Activated CD8-positive, alpha-beta memory T cell treated with anti-CD3 and anti-CD28 coated beads for 24 hours (primary cell): ENCODE measurements at places on chromosomes 13 and 19.

GRCh38 chr19:277581-278165, 13.5 kb downstream of the PLPP2 start:
- DNase-seq: no peak

GRCh38 chr13:91304741-91305140, 42.7 kb upstream of the MIR17HG start:
- no peak for DNase-seq

DNA sequence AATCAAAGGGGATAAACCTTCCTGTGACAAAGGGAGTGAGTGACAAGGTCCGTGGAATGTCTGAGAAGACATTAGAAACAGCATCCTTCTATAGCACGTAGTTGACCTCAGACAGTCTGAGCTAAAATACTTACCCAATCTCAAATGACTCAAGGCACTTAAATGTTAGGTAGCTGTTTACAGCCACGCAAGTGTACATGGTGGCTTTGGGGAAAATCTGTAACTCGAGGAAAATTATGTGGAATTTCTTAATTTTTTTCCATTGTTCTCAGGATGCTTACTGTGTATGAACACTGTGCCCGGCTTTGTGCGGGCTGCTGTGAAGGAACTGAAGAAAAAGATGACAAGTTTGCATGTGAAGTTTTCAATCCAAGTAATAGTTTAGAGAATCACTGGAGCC, 5.2 kb downstream of the LGALS13 start:
- no peak for DNase-seq

DNA sequence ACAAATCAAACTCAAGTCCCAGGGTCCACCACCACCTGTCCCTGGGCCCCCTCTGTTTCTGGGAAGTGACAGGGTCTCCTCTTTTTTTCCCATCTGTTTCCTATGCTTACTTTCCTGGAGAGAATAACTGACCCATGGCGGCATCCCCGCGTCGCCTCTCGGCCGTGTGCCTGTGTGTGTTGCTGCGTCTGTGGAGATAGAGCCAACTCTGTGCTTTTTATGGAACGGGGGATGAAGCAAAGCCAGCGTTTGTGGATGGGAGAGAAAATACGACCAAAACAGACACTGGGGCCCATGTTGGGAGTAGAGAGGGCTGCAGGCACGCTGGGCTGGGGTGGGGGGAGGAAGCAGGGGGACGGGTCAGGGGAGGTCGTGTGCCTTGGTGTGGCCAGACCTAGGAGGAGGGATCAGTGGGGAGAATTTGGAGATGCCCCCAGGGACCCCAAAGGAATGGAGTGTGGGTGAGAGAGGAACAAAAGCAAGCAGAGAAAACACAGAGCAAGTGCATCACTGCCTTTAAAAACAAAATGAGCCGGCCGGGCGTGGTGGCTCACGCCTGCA, 16.6 kb downstream of the PLK5 start:
- DNase-seq: no peak

GRCh38 chr13:25085125-25085742, 10.7 kb upstream of the PABPC3 start:
- DNase-seq: no peak

GRCh38 chr13:84136582-84136981, 254.3 kb upstream of the SLITRK1 start:
- no peak for DNase-seq

DNA sequence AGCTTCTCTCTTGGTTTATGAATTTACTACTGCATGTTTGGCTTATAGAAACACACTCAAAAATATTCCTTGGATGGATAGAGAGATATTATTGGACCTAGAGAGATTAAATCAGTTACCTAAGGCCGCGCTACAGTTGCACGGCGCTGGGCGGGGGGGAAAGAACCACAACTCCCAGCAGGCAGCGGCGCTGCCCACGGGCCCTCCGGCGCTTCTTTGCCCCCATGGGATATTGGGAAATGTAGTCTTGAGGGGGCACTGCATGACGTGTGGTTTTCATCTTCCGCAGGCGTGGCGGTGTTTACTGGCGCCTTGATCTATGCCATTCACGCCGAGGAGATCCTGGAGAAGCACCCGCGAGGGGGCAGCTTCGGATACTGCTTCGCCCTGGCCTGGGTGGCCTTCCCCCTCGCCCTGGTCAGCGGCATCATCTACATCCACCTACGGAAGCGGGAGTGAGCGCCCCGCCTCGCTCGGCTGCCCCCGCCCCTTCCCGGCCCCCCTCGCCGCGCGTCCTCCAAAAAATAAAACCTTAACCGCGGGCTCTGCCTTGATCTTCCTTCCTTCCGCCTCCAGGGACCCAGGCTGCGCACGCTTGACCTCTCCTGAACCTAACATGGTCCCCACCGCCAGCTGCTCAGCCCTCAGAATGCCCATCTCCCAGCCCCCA, 4.8 kb downstream of the EMP3 start:
- peak; percentile 88 for DNase-seq

GRCh38 chr13:51971520-51972426, 39.5 kb downstream of the ATP7B start:
- DNase-seq: no peak

GRCh38 chr13:35855531-35856019, 275.6 kb downstream of the DCLK1 start:
- no peak for DNase-seq

DNA sequence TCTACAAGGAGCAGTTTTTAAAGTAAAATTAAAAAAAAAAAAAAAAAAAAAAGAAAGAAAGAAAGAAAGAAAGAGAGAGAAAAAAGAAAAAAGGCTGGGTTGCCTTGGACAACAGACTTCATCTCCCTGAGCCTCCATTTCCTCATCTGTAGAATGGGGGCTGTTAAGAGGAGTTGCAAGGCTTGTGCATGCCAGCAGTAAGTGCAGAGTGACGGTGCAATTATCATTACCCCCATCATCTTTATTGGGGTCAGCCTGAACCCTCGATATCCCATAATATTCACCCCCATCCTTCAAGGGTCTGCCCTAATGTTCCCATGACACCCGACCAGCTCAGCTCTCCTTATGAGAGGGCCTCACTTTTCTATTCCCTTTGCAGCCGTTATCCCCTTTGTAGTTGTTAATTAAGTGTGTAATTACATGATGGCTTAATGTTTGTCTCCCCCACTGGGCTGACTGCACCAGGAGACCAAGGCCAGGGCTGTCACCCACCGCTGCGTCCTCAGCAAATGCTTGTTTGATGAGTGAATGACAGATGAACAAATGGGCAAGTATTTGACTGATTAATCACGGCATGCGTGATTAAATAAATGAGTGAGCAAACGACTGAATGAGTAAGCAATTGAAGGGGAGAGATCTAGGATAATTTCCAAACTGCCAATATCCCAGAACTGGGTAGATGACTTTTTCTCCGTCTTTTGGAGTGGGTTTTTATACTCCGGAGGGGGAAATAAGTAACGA, 10.1 kb downstream of the FOSB start:
- peak; percentile 72 for DNase-seq

- DNase-seq: no peak
Observed at GRCh38 chr13:106177146-106177545, 358.3 kb downstream of the EFNB2 start.

- DNase-seq: no peak
Observed at GRCh38 chr19:48487948-48488347, 18.8 kb downstream of the CYTH2 start.

- DNase-seq: no peak
Observed at GRCh38 chr13:30685320-30685859, 50.0 kb upstream of the ALOX5AP start.

- DNase-seq: no peak
Observed at GRCh38 chr19:6761053-6761676, 6.1 kb downstream of the SH2D3A start.

- DNase-seq: peak; percentile 73
Observed at GRCh38 chr19:54158812-54159351, 639 bp downstream of the LENG1 start.

DNA sequence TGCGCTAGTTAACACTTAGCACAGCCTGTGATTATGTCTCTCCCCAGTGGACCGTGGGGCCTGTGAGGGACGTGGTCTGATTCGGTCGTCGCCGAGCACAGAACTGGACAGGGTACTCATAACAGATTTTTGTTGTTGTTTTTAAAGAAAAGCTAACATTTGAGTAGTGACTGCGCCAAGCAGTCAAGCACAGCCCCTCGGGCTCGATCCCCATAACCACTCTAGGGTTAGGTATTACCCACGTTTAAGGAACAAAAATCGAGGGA, 805 bp upstream of the PTOV1 start:
- no peak for DNase-seq

GRCh38 chr13:23488442-23488841, 54.9 kb upstream of the SACS start:
- DNase-seq: no peak

DNA sequence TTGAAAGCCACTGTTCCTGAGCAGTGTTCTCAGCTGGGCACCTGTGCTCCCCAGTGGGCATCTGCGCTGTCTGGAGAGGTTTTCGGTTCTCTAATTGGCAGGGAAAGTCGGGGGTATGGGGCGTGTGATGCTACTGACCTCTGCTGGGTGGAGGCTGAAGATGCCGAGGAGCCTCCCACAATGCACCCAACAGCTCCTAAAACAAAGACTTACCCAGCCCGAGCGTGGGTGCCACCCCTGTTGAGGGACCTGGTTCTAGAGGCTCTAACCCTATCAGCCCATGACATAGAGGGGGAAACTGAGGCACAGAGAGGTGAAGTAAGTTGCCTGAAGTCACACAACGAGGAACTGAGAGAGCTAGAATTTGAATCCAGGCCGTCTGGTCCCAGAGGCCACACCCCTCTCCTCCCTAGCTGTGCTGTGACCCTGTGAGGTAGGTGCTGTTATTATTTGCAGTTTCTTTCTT, 2.3 kb downstream of the SPACA4 start:
- peak; percentile 71 for DNase-seq

DNA sequence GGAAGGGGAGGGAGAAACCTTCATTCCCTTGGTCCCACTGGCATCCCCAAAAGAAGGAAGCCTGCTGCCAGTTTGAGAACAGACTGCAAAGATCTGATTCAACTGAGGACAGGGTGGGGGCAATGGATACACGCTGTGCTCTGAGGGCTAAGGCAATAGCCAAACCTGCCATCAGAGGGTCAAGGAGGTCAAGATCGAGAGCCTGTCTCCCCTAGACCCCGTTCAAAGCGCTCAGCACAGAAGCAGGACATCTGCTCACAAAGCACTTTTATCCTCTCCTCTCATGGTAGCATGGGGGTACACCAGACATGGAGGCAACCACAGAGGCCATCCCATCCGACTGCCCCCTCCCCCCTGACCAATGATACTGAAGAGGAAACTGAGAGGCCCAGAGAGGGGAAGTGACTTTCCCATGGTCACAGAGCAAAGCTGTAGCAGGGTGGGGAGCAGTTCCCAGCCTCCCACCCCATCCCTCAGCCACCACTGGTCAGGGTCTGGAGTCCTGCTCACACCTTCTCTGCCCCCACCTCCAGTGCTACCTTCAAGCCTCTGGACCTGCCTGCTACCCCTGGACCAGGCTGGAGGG, 11.1 kb downstream of the POU2F2 start:
- peak; percentile 64 for DNase-seq

DNA sequence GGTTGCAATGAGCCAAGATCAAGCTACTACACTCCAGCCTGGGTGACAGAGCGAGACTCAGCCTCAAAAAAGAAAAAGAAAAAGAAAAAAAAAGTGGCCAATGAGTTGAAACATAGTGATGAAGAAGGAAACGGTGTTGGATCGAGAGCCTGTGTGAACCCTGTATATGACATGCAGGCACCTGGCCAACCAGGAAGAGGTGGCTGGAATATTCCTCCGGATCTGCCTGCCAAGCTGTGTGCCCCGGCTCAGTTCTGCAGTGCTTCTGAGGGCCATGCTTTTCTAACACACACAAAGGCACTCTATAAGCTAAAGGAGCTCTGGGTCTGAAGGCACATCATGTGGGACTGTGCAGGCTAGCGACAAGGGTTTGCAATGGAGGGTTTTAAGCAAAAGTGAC, 3.7 kb upstream of the ZNF444 start:
- no peak for DNase-seq
